ENCODE measurements at places on chromosomes 1 and 21.

DNA sequence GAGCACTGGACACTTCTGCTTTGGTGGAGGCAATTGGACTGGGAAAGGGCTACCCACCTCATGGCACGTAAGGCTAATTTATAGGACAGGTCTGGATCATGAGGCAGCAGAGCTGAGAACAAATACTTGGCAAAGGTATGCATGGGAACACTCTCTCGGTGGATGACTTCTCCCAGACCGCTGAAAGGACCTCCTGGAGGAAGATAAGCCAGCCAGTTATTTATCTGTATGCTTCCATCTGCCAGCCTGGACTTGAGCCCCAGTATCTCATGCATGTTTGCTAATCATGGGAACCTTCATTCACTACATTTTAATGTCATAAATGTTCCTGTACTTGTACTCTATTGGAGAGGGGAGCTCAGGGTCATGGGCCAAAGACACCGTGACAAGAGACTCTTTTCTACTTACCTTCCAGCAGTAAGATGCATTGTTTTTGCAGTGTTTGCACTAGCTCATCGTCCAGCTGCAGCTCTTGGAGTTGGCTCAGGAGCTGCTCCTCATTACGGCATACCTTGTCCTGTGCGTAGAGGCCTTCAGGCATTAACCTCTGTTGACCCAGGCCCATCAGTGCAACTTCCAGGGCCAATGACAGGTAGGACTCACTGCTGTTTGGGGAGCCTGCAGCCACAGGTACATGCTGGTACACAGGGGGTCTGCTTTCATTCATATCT lies 23.7 kb downstream of the UROD start:
- DNase-seq = no peak

- DNase-seq = no peak
Observed at GRCh38 chr1:183876309-183876708, 71.4 kb downstream of the RGL1 start.

DNA sequence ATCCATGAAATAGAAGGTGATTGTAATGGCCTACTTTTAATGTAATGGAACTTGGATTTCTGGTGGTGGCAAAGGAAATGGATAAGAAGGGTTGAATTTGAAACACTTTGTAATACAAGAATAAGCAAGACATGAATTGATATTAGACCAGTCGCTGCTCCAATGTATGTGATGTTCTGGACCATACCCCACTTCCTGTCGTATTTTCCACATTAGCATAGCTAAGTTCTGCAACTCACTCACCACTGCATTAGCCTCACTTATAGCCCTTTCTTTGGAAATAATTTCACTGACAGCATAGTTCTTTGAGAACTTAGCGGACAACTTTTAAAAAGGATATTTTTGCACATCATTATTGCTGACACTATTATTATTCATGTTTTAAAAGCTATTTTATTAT lies 32.3 kb upstream of the CNIH3 start:
- DNase-seq = no peak

DNA sequence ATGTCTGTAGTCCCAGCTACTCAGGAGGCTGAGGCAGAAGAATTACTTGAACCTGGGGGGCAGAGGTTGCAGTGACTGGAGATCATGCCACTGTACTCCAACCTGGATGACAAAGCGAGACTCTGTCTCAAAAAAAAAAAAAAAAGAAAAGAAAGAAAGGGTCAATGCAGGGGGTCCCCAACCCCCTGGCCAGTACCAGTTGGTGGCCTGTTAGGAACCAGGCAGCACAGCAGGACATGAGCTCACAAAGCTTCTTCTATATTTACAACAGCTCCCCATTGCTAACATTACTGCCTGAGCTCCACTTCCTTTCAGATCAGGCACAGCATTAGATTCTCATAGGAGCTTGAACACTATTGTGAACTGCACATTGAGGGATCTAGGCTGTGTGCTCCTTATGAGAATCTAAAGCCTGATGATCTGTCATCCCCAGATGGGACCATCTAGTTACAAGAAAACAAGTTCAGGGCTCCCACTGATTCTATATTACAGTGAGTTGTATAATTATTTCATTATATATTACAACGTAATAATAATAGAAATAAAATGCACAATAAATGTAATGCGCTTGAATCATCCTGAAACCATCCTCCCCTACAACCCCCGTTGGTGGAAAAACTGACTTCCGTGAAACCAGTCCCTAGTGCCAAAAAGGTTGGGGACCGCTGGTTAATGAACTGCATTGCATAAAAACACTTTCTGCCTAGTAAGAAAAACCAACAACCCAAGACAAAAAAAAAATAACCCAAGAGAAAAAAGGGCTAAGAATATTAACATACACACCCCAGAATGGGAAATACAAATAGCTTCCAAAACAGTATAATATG lies 2.8 kb downstream of the ZBTB8OS start:
- no peak for DNase-seq

DNA sequence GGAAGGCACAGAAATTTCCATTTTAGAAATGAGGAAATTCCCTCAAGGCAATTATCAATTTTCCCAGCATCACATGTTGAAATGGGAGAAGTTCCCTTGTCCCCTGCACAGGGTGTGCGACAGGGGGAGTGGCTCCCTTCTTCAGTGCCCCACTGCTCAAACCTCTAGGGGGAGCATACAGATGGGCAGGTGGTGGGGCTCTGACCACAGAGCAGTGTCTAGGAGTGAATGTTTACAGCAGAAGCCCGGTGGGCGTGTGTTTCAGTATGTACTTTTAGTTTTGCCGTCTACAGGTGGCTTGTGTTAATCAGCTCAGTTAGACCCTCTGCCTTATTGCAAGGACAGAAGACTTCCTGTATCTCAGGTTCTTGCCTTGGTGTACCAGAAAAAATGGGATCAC lies 493.7 kb upstream of the PLXNA2 start:
- DNase-seq = no peak

DNA sequence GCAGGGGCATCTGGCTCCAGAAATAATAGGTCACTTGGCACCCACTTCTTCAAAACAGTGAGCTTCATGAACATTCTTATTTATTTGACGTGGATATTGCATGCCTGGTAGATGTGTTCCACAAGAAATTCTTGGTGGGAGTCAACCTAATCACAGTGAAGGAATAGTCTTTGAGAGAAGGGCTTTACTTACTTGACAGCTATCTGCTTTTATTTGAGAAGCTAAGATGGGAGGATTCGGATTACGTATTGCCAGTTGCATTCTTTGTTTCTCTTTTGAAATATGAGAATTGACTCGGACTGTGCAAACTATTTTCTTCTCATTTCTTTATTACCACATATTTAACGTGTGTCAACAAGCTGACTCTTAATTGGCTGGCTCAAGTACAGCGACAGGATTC lies 117.2 kb downstream of the FASLG start:
- DNase-seq = no peak

DNA sequence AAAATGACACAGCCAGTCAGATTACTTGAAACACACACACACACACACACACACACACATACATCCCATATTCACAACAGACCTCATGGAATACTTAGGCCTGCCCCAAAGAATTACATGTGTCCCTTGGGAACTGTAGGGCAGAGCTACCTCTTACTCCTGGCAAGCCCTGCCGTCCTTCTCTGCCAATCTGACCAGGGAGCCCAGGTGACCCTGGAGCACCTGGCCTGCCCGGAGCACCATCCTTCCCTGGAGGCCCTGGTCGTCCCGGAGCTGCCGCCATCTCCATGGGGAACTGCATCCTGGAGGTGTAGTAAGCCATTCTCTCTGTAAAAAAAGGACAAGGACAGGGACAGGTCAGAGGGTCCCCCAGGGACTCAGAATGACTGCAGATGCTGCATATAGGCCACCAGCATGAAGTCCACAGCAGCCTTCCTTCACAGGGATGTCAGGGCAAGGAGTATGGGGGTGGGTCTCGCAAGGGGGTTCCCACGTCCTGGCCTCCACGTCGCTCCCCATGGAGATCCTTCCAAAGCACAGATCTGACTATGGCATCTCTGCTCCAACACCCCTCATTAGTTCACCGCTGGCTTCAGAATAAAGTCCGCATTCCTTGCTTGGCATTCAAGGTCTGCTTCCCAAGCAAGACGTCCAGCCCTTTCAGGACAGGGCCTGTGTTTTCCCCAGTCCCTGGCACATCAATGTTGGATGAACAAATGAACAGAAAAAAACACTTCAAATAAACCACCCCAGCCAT lies 9.2 kb upstream of the PEF1 start:
- DNase-seq = no peak
